ENCODE measurements at places on chromosomes 16 and 17.

DNA sequence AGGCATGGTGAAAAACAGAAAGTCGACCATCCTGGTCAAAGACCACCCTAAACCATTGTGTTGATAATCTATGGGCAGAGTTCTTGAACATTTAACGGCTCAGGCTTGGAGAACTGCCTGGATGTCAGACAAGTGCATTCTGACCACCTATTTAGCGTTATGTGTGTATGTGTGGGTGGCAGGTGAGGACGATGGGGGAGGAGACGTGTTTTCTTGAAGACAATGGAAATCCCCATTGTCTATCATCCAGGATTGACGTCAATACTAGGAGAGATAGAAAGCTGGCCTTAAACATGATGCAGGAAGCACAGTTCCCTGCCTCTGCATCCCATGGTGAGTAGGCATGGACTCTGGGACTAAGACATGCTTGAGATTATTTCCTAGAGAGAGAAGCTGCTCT, 157.4 kb upstream of the MAF start:
- no peak for DNase-seq

DNA sequence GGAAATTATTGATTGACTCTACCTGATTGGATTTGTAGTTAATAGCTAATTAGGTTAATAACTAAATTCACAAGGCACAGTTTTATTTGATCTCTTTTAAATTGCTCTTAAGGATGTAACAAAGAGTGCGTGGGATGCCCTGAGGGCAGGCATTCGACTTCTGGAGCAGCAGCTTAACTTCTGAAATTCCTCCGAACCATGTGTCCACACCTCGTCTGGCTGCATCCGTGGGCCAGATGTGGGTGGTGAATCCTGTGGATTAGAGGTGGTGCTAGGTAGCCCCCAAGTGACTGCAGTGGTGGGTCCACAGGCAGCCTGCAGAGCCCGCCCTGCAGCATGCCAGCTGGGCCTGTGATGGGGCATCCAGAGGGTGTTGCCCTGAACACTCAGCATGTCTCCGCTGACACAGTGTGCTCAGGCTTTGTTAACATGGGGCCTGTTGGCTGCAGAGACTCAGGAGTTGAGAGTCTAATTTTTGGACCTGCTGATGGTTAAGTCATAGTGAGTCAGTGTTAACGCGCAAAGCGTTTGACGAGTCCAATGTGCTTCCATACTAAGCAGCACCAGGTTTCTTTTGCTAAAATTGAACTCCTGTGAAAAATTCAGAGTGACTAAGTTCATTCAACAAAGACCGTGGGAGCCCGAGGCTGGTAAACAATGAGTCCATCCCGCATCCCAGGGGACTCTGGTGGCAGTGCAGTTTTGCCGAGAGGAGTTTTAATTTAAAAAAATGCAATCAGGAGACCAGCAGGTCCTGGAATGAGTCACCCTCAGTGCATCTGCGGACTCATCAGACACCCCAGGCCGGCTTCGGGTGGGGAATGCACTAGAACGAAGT, 3.8 kb upstream of the NPB start:
- DNase-seq = no peak

- no peak for DNase-seq
Observed at GRCh38 chr16:66888647-66889615, 8.6 kb downstream of the PDP2 start.

GRCh38 chr17:82296511-82297279, 20.7 kb downstream of the CD7 start:
- no peak for DNase-seq

Data from HepG2 (cell line).